Stimulated activated naive CD8-positive, alpha-beta T cell treated with anti-CD3 and anti-CD28 coated beads, Interleukin-15, amount 100 ng/mL, for 72 hours (primary cell): ENCODE measurements at places on chromosomes 3 and 15.

DNA sequence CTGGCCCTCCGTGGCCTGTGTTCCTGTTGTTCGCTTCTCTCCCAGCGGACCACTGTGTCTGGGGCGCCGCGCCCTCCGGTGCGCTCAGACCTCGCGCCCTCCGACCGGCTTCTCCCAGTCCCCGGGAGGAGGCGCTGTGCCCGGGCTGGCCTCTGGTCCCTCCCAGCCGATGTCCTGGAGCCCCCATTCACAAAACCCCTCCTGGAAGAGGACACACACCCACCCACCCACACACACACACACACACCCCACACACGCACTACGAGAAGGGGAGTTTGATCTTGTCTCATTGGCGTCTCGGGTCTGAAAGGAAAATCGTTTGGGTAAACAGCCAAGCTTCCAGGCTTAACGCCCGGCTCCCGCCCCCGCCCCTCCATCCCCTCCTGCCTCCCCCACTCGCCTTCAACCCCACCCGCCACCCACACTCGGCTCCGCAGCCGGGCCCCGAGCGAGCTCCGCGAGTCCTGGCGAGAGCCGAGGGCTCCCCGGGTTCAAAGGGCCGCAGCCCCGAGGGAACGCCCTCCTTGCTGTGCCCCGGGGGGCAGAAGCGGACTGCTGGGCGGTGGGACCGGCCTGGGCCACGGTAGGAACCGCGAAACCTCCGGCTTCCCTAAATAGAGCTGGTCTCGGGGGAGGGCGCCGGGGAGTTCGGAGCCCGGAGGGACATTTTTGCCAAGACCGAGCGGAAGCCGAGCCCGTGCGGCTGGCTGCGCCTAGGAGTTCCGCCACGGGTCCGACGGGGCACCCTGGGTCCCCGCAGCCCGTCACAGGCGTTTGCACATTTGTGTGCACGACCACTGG, 23.6 kb downstream of the NR2F2 start:
- DNase-seq = no peak

DNA sequence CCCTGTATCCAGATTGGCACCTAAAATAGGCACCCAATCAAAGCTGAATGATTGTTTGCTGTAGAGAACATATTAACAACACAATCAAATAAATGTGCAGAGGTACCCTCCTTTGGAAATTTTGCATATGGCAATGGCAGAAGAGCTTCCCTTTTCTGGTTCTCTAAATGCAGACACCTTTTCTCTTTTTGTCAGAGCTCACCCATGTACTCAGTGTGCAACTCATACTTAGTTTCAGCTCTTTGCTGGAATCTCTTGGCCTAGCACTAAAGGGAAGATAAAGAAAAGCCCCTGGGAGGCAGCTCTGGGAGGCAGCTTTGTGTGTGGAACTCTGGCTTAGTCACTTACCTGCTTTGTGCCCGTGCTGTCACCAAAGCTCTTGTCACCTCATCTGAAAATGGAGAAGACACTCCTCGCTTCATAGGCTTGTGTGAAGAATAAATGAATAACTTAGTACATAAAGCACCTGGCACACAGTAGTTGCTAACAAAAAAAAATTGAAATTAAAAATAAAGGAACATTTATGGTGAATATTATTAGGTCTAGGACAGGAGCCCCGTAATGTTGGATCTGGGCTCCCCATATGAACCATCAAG, 28.8 kb downstream of the ST6GAL1 start:
- no peak for DNase-seq

GRCh38 chr15:90496791-90497190, 32.9 kb upstream of the CRTC3 start:
- DNase-seq = no peak

DNA sequence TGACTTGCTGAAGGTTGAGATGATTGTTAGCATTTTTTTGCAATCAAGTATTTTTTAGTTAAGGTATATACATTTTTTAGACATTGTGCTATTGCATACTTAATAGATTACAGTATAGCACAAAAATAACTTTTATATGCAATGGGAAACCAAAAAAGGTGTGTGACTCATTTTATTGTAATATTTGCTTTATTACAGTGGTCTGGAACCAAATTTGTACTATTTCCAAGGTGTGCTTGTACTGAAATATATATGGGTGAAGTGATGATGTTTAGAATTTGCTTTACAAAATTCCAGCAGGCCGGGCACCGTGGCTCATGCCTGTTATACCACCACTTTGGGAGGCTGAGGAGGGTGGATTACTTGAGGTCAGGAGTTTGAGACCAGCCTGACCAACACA, 29.1 kb upstream of the TBC1D23 start:
- DNase-seq = no peak

DNA sequence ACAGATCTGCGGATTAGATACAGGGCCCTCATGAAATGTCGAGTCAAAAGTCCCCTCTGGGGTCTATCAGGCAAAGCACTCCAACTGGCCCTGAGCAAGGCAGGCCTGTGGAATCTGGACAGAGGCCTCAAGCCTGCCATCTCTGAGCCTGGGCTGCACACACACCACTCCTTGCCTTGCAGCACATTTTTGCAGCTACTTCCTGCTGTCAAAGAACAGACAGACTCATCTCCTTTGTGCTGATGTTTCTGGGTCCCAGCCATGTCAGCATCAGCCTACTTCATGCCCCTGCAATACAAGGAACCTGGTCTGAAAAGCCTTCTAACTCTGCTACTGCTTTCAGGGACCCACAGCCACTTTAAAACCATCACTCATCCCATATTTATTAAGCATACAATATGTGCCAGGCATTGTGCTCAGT, 60.6 kb upstream of the IL12A start:
- DNase-seq = no peak

GRCh38 chr3:39415983-39416382, 9.5 kb downstream of the RPSA start:
- no peak for DNase-seq

GRCh38 chr3:165078293-165078692, at the start of gene SI:
Gene SI, minus strand, starts transcription at chr3:165078496. Its CDS starts 2,484 bp downstream, at chr3:165076012.
- no peak for DNase-seq

DNA sequence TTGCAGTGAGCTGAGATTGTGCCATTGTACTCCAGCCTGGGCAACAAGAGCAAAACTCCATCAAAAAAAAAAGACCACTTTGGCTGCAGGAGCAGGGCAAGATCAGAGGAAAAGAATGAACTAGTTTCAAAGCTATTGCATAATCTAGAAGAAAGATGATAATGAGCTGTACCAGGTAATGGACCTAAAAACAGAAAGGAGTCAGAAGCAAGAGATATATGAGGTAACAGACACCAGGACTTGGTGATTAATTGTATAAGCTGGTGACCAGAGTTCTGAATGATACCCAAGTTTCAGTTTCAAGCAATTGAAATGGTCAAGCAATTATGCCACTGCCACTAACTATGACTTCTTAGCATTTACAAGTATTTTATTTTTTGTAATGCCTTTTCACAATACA, 2.9 kb downstream of the POLQ start:
- DNase-seq = no peak
